ENCODE measurements at places on chromosomes 11 and 22.

DNA sequence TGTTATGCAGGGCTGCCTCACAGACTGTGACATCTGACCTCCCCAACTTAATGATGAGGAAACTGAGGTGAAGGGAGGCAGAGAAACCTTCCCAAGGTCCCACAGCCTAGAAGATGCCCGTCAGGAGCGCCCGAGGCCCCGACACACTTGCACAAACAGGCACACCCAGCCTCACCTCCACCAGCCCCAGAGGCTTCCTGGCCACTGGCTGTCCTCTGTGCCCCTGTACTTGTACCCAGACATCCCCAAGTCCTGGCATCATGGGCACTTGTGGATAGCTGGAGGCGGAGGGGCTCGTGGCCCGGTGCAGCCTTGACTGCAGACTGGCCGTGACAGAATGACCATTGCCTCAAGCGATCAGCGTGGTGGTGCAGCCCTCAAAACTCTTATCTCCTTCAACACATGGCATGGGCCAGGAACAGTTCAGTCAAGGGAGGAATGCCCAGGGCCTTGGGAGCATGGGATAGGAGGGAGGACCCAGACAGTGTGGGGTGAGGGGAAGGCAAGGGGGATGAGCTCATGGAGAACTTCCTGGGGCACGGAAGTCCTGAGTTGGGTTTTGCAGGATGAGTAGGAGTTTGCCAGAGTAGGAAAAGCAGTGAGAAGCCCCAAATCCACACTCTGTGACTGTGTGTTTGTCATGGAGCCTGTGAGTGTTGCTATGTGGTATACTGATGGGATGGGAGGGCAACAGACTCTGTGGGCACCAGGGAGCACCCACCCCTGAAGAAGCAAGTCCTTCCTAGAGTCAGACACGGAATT, 25.8 kb upstream of the PPARA start:
- no peak for DNase-seq

DNA sequence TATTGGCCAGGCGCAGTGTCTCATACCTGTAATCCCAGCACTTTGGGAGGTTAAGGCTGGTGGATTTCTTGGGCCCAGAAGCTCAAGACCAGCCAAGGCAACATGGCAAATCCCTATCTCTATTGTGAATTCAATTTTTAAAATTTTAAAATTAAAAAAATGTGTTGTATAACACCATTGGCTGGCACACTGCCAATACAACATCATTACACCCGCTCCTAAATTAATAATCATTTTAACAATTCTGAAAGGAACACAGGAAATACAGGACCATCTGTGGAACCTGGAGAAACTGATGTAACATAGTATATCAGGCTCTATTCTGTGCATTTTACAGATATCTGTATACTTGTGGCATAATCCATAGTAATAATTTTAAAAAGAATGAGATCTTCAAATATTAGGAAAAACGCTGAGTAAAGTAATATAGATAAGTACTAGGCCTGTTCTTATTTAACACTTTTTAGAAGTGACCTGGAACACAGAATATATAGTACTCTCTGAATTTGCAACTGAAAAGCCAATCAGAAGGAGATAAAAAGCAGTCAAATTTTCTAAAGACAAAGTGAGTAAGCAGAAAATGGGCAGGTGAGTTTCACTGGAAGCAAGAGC, 124.3 kb downstream of the APOL5 start:
- no peak for DNase-seq

GRCh38 chr22:30305519-30305905, 16.2 kb upstream of the CASTOR1 start:
- DNase-seq, result no peak

DNA sequence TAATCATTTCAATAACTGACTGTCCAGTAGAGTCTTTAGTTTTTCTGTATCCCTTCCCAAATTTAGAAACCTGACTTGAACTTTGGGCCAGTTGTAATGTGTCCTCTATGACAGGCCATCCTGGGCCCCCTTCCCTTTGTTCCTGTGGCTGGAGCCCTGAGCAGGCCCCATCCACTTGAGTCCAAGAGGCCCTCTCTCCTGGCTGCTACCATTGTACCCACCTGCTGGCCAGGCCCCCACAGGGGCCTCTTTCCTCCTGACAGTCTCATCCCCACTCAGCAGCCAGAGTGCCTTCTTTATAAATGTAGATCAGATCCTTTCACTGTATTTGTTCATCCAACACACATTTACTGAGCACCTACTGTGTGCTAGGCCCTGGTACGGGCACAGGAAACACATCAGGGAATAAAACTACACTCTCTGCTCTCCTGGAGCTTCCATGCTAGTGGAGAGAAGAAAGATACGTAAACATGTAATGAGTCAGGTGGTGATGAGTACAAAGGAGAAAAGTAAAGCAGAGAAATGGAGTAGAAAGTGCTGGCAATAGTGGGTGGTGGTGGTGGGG, 2.7 kb upstream of the LRP5 start:
- DNase-seq, result no peak

- DNase-seq, result no peak
These were observed 1331.3 kb downstream of the BRD1 start for GRCh38 chr22:48496226-48496845.

DNA sequence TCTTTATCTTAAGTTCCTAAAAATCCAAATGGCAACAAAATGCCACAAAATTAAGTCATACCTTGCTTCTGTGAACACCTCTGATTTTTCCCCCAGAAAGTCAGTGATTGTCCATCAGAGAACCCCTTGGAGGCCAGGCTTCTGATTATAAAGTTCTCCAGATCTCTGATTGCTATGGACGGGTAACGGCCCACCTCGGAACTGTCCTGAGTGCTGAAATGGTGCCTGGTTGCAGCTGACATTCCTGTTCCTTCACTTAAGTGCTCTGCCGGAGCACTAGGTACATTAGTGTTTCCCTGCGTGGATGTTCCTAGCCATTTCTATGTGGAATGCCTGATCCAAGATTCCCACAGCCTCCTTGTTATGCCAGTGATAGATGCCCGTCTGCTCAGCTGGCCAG, 85.0 kb downstream of the CHST1 start:
- DNase-seq, result no peak

GRCh38 chr22:50445880-50446707, 28.7 kb downstream of the SBF1 start:
- DNase-seq, result no peak

- DNase-seq, result no peak
These were observed 1.9 kb downstream of the SYVN1 start for GRCh38 chr11:65132238-65132987.
